ENCODE measurements at places on chromosomes 12 and 14.

- no peak for DNase-seq
Measured at GRCh38 chr14:77616133-77616453, 344 bp downstream of the SPTLC2 start.

DNA sequence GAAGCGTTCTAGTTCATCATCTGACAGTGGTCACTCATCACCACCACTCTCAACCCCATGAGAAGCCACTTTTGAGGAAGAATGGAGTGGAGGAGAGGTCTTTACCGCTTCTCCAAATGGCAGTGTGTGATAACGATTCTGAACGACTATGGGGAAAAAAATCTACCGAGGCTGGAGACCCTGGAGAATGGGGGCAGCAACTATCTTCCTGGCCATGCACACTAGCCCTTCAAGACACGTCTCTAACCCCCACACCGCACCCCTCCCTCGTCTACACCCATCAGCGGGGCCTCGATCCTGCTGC lies 365 bp downstream of the ING4 start:
- DNase-seq, result no peak

- DNase-seq, result no peak
Measured at GRCh38 chr12:76890151-76891143, 11.6 kb upstream of the CSRP2 start.

DNA sequence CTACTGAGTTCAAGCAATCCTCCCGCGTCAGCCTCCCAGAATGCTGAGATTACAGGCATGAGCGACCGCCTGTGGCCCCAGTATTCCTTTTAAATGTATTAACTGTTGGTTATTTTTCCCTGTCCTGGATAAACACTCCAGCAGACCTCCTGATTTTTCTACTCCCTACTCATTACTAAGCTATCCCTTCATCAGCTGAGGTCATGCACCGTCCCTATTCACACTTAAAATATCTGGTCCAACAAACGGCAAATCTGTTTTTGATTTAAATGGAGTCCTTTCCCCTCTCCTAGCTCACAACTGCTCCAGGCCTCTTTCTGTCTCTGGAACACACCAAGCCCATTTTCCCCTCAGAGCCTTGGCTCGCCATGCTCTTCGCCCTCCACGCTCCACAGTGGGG lies 1003.3 kb upstream of the TMEM132C start:
- no peak for DNase-seq

GRCh38 chr12:46661110-46661845 lies 164.5 kb downstream of the SLC38A4 start:
- no peak for DNase-seq

DNA sequence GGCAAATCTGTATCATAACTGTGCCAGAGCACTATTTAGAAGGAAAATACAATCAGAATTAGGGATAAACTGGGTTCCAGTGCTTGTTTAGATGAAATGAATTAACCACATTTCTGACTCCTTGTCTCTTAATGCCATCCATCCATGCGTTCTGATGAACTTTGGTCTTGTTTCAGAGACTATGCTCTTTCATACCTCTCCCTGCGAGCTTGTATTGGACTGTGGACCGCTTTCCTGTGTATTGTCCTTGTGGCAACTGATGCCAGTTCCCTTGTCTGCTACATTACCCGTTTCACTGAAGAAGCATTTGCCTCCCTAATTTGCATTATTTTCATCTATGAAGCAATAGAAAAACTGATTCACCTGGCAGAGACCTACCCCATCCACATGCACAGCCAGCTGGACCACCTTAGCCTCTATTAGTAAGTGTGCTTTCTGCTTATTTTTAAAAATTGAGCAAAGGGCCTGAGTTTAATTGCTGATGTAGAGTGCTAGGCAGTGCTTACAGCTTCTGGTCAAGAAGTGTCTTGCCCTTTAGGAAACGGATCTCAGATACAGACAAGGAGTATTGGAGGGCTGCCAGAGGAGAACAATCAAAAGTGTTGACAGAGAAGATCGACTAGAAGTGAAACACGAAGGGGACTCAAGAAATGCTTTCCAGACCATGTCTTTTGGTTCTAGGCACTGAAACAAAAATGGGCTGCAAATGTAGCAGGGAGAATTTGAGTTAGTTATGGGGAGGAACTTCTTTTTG lies 46.7 kb downstream of the SLC4A8 start:
- no peak for DNase-seq

GRCh38 chr14:51188566-51189185 lies 51.4 kb upstream of the TMX1 start:
- DNase-seq, result no peak

- DNase-seq, result no peak
Measured at GRCh38 chr14:98864211-98864610, 407.8 kb downstream of the BCL11B start.

DNA sequence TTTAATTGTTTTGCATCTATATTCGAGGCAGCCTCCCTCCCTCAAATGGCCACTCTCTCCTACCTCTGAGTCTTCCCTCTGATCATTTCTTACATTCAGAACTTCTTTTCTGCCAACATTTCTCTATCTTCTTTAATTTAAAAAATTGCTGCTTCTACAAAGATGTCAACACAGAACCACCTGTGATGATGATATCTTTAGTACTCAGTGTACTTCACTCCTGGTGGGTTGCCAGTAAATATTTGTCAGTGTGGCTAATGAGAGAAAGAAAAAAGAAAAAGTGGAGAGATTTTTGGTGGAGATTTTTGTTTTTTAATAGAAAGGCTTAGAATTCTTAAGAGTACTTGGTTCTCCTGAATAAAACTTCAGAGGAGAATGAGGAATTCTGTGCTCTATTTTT lies 8.1 kb downstream of the RIC8B start:
- no peak for DNase-seq

GRCh38 chr12:33639975-33640374 lies 200.4 kb upstream of the SYT10 start:
- DNase-seq, result no peak

DNA sequence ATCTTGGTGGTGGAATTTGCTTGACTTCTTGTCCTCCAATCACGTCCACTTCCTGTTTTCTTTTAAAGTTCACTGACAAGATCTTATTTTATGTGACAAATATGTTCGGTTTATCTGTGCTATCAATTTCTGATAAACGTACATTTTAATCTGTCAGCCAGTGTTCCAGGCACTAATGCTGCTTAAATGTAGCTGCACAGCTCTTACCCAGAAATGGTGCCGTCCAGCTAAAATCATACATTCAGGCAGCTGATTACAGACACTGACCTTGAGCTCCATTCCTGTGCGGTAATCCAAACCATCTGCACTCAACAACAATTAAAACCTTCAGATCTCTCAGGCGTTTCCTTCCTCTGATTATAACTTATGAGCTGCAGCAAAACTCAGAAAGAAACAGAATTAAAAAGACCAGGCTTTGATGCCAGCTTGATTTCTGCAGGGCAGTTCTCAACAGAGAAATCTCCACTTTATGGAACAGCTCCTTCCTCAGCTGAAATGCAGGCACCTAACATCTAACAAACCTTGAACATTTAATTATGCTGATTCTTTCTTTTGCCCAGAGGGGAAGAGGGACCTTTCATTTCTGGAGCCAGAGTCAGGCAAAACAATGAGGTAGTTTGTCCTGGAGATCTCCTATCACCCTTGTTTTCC lies 26.4 kb upstream of the RASSF3 start:
- DNase-seq, result no peak

GRCh38 chr12:53427905-53428594 lies 4.4 kb downstream of the AMHR2 start:
- DNase-seq, result no peak

GRCh38 chr12:101939856-101940265 lies 62.5 kb downstream of the DRAM1 start:
- DNase-seq, result peak; percentile 60

DNA sequence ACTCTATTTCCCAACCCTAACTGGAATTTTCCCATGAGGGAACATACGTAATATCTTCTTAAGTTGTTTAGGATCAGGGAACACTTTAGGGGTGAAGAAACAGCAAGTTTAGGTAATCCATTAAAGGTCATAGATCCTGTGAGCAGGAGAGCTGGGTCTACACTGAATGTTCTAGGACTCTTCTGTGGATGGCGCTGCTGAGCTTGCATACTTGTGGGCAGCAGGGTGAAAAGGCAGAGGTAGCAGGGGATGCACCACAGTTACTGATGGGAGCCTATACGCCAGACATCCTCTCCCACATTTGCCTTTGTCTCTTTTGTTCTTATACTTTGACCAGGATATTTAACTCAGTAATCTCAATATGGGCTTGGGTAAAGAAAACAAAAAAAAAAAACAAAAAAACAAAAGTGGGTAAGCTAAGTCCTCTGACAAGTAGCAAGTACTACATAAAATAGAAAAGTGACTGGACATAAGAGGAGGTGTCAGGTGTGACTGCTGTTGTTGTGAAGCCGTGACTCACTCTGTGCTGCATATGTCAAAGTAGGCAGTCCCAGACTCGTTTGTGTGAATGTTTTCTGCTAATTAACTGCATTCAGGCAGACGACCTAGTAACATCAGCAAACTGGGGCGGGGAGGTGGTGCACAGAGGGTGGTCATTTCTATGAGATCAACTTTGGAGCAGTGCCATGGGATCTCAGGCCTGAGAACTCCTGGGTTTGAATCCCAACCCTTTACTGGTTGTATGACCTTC lies 31.6 kb downstream of the NEUROD4 start:
- no peak for DNase-seq

GRCh38 chr14:91810699-91811098 lies 56.6 kb downstream of the TC2N start:
- no peak for DNase-seq

DNA sequence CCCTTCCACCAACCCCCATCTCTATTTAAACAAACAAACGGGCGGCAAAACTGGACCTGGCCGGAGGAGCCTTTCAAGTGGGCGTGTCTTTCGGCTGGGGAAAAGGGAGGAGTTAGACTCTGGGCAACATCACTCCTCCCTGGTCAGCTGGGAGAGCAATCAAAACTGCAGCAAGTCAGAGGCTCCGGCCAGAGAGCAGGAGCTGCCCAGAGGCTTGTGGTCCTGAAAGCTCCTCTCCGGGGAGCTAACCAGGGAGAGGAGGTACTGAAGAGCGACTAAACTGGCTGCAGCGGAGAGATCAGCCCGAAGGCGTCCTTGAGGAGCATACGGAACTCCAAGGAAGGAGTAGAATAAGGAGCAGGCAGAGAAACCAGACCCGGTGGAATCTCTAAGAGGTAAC lies at the start of gene NEUROD4:
Gene NEUROD4 (plus strand): TSS at position 191 of the 400 bp plus-strand sequence. CDS start 6,466 bp downstream, outside the sequence.
- DNase-seq, result peak; percentile 86
